Glomerular endothelial cell (primary cell): ENCODE measurements at places on chromosomes 1 and 21. TPM values are rescaled to one million over a fixed set of nuclear protein-coding genes. Genes with fewer than 3 reads are reported as not detected.

The GCSAML gene
- total RNA-seq, result not detected in 2 replicates

The SEC16B gene
- 1.5 and 1.6 TPM in 2 replicates for total RNA-seq

The BSND gene
- not detected in 2 replicates for total RNA-seq

The NBPF4 gene
- not detected in 2 replicates for total RNA-seq

The C1orf226 gene
- total RNA-seq, result 1.6 and 4.2 TPM in 2 replicates

The S100A7 gene
- not detected in 2 replicates for total RNA-seq
